Esophagus muscularis mucosa (tissue), 4 donors: ENCODE measurements at places on chromosomes 7 and 10. TPM values are rescaled to one million over a fixed set of nuclear protein-coding genes. Genes with fewer than 3 reads are reported as not detected.

GRCh38 chr10:31350891-31351290 is 31.9 kb downstream of the ZEB1 start:
- H3K36me3 ChIP-seq: no peaks in the 10 kb centered on the region
- H3K27me3 ChIP-seq: no peaks in the 10 kb centered on the region
- no peak overlapping the region for H3K4me3 ChIP-seq
- no peak for DNase-seq
- H3K4me1 ChIP-seq: peaks cover 25% of the 10 kb centered on the region

DNA sequence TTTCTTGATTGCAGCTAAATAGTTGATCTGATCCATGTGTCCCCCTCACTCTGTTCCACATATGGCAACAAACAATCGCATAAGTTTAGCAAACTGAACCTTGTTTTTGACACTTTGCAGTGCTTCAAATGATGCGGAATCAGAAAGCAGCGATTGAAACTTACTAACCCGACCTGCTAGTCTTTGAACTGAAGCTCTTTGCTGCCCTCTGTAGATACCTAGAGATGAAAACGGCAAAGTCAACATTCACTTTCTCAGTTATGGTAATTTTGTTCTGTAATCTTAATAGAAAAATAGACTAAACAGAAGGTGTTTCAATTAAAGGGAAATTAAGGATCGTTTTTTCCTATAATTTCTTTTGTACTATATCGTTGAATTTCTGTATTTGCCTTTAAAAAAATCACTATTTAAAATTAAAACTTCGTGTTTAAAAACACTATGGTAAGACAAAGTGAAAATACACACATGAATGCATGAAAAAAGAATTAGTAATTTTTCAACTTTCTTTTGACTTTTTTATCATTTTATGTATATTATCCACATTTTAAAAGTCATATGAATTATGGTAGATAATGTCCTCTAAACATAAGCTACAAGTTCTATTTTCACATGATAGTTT is 276.5 kb downstream of the MAGI2 start:
- H3K4me1 ChIP-seq: peaks cover 4% of the 10 kb centered on the region
- H3K27me3 ChIP-seq: no peaks in the 10 kb centered on the region
- DNase-seq: no peak

Gene OR2A7
- 1.2 TPM for total RNA-seq

Gene ASIC3
- total RNA-seq: 2.6 TPM

- no peak overlapping the region for H3K27ac ChIP-seq
- H3K4me1 ChIP-seq: peaks cover 25% of the 10 kb centered on the region
- H3K27me3 ChIP-seq: no peaks in the 10 kb centered on the region
- H3K36me3 ChIP-seq: no peaks in the 10 kb centered on the region
- no peak overlapping the region for H3K4me3 ChIP-seq
- no peak for DNase-seq
Observed at GRCh38 chr10:79465341-79465740, 19.9 kb upstream of the ZCCHC24 start.

Gene IQUB
- total RNA-seq: 13.3 TPM

Gene EIF4EBP2
- 75.2 TPM for total RNA-seq

Gene MRLN
- total RNA-seq: not detected

GRCh38 chr10:110368556-110368955 is 63.8 kb upstream of the SMNDC1 start:
- DNase-seq: no peak
- H3K27ac ChIP-seq: no peak overlapping the region
- H3K36me3 ChIP-seq: no peaks in the 10 kb centered on the region
- no peaks in the 10 kb centered on the region for H3K4me1 ChIP-seq

- DNase-seq: no peak
- no peaks in the 10 kb centered on the region for H3K27me3 ChIP-seq
- no peaks in the 10 kb centered on the region for H3K36me3 ChIP-seq
- no peak overlapping the region for H3K4me3 ChIP-seq
- peaks cover 20% of the 10 kb centered on the region for H3K4me1 ChIP-seq
Observed at GRCh38 chr10:4354382-4354812, 471.6 kb upstream of the AKR1E2 start.

GRCh38 chr7:12729112-12729511 is 41.7 kb downstream of the ARL4A start:
- H3K4me1 ChIP-seq: peaks cover 23% of the 10 kb centered on the region
- no peak for DNase-seq
- H3K27me3 ChIP-seq: no peaks in the 10 kb centered on the region
- no peaks in the 10 kb centered on the region for H3K36me3 ChIP-seq
- H3K27ac ChIP-seq: no peak overlapping the region

GRCh38 chr7:43869867-43870240 is 537 bp upstream of the MRPS24 start:
- no peaks in the 10 kb centered on the region for H3K27me3 ChIP-seq
- H3K27ac ChIP-seq: peak overlapping the region; percentile 93
- DNase-seq: no peak
- peaks cover 30% of the 10 kb centered on the region for H3K4me1 ChIP-seq

GRCh38 chr10:71533936-71534335 is 137.2 kb downstream of the CDH23 start:
- H3K4me3 ChIP-seq: no peak overlapping the region
- H3K4me1 ChIP-seq: no peaks in the 10 kb centered on the region
- H3K27ac ChIP-seq: no peak overlapping the region

GRCh38 chr10:94205396-94205831 is 157.3 kb downstream of the NOC3L start:
- H3K27me3 ChIP-seq: no peaks in the 10 kb centered on the region
- no peaks in the 10 kb centered on the region for H3K36me3 ChIP-seq
- H3K27ac ChIP-seq: no peak overlapping the region
- peaks cover 6% of the 10 kb centered on the region for H3K4me1 ChIP-seq
- no peak overlapping the region for H3K4me3 ChIP-seq

DNA sequence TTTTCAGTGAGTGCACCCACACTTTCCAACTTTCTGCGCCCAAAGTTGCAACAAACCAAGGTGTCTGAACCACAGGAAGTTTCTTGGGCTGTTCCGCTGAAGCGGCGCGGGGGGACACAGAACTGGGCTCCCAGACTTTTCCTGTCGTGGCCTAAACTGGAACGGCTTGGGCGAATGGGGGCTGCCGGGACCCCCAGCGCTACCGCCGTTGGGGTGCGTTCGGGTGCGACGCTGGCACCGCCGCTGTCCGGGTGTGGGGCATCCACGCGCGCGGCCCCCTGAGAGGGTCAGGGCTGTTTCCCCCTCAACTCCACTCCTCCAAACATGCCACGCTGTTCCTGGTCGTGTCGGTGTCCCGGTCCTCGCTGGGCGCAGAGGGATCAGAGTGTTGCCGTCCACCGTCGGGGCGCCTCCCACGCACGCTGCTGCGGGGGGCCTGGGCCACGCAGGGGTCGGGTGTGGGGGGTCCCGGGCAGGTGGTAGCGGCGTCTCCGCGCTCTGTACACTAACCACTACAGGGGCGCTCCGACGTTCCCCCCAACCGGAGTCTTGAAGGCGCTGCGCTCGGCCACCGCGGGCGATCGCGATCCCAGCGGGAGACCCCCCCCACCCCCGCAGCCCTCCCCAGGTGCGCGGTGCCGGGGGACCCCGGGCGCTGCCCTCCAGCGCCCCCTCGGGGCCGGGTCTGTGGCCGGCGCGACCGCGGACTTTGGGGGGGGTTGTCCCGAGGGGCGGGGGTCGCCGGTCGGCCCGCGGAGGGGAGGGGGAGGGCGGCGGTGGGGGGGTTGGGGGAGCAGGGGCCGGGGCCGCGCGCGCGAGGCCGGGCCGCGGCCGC is 2.2 kb upstream of the CUX1 start:
- no peaks in the 10 kb centered on the region for H3K36me3 ChIP-seq
- peak overlapping the region; percentile 87 for H3K27ac ChIP-seq
- H3K4me3 ChIP-seq: peak overlapping the region; percentile 92
- H3K27me3 ChIP-seq: no peaks in the 10 kb centered on the region
- peaks cover 24% of the 10 kb centered on the region for H3K4me1 ChIP-seq
- no peak for DNase-seq

DNA sequence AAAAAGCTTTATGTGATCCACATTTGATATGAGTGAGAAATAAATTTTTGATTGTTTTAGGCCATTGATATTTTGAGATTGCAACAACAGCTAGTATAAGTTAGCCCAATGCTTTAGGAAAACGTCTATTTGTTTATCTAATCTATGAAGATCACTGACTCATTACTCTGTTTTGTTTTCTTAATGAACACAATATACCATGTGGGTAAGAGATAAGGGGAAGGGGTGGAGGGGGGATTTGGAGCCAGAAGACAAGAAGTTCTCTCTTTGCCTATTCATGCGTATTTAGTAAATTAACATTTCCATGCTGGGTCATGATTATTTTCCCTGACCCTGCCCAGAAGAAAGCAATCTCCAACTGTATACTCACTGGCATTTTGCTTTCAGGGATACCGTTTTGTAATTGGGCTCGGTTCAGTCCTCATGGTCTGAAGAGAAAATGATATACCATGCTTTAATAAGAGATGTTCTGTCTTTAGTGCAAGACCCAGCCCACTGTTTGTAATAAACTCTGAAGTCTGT is 359.5 kb upstream of the NPSR1 start:
- H3K4me3 ChIP-seq: no peak overlapping the region
- no peaks in the 10 kb centered on the region for H3K27me3 ChIP-seq
- H3K4me1 ChIP-seq: no peaks in the 10 kb centered on the region
- H3K36me3 ChIP-seq: no peaks in the 10 kb centered on the region
- no peak for DNase-seq

Gene STEAP2
- 22.5 TPM for total RNA-seq

DNA sequence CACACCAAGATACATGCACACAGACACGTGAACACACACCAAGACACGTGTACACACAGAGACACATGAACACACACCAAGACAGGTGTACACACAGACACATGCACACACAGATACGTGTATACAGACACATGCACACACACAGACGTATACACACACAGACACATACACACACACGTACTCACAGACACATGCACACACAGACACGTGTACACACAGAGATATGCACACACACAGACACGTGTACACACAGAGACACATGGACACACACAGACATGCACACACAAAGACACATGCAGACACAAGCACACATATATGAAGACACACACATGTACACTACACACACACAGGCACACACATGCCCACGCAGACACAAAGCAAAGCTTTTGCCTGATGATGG is 134.6 kb downstream of the TCERG1L start:
- no peaks in the 10 kb centered on the region for H3K4me1 ChIP-seq
- no peak overlapping the region for H3K4me3 ChIP-seq
- no peaks in the 10 kb centered on the region for H3K27me3 ChIP-seq
- no peak overlapping the region for H3K27ac ChIP-seq
- no peak for DNase-seq

DNA sequence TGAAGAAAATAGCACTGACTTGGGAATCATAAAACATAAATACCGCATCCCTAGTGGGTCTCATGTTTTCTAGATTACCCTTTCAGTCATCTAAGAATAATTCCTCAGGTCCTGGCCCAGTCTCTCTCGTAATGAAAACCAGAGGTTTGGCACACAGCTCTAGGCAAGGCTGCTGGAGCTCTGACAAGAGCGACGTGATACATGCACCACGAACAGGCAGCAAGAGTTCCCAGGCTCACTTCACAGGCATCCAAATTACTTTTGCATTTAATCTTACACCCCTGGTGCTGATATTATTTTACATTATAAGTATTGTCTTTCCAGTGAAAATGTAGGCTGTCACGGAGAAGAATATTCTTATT is 105.2 kb downstream of the THSD7A start:
- DNase-seq: no peak
- no peak overlapping the region for H3K27ac ChIP-seq
- no peaks in the 10 kb centered on the region for H3K36me3 ChIP-seq
- no peak overlapping the region for H3K4me3 ChIP-seq
- peaks cover 9% of the 10 kb centered on the region for H3K4me1 ChIP-seq

DNA sequence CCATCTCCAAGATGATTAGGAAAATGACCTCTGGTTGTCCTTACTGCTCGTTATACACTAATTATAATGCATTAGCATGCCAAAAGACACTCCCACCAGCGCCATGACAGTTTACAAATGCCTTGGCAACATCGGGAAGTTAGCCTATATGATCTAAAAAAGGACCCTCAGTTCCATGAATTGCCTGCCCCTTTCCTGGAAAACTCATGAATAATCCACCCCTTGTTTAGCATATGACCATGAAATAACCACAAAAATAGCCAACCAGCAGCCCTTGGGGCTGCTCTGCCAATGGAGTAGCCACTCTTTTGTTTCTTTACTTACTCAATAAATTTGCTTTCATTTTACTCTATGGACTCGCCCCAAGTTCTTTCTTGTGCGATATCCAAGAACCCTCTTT is 41.6 kb upstream of the KCNMA1 start:
- DNase-seq: peak; percentile 34
- no peak overlapping the region for H3K4me3 ChIP-seq
- no peaks in the 10 kb centered on the region for H3K27me3 ChIP-seq
- H3K36me3 ChIP-seq: no peaks in the 10 kb centered on the region
- H3K4me1 ChIP-seq: no peaks in the 10 kb centered on the region

DNA sequence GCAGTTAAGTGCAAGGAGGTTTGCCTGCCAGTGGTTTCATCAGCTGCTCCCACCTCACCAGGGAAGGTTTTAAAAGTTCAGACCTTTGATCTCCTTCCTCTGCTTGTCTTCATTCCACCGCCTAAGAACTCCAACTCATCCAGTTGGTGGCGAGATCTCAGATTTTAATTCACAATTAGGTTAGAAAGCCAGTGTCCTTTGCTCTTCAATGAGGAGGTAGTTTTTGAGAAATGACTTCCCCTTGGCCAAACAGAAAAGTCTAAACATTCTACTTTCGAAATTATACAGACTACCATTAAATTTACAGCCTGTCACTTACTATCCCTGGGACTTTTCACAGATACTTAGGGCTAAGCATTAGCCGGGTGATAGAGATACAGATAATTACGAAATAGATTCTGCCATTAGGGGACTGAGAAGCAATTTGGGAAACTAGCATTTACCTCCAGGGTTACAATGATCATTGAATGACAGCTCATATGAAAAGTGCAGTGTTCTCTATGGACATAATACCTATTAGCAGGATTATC is 513.4 kb upstream of the GHITM start:
- H3K4me3 ChIP-seq: no peak overlapping the region
- H3K27ac ChIP-seq: no peak overlapping the region
- DNase-seq: no peak
- no peaks in the 10 kb centered on the region for H3K4me1 ChIP-seq
- no peaks in the 10 kb centered on the region for H3K36me3 ChIP-seq
- H3K27me3 ChIP-seq: no peaks in the 10 kb centered on the region

GRCh38 chr10:73908853-73909539 is 1.9 kb upstream of the PLAU start:
- peak overlapping the region; percentile 31 for H3K27ac ChIP-seq
- DNase-seq: no peak
- no peak overlapping the region for H3K4me3 ChIP-seq
- peaks cover 57% of the 10 kb centered on the region for H3K4me1 ChIP-seq
- H3K36me3 ChIP-seq: no peaks in the 10 kb centered on the region

Gene FXYD4
- total RNA-seq: not detected

Gene TMEM213
- not detected for total RNA-seq

GRCh38 chr7:75982306-75983064 is 11.9 kb downstream of the TMEM120A start:
- H3K4me3 ChIP-seq: no peak overlapping the region
- no peaks in the 10 kb centered on the region for H3K27me3 ChIP-seq
- DNase-seq: no peak

- H3K27ac ChIP-seq: no peak overlapping the region
- DNase-seq: no peak
- no peak overlapping the region for H3K4me3 ChIP-seq
- no peaks in the 10 kb centered on the region for H3K27me3 ChIP-seq
- no peaks in the 10 kb centered on the region for H3K4me1 ChIP-seq
- no peaks in the 10 kb centered on the region for H3K36me3 ChIP-seq
Observed at GRCh38 chr7:85686401-85687181, 499.7 kb upstream of the SEMA3D start.
